ENCODE measurements at places on chromosomes 7 and 10.

- DNase-seq, result no peak
These were observed 42.2 kb upstream of the MAGI2 start for GRCh38 chr7:79495544-79496272.

DNA sequence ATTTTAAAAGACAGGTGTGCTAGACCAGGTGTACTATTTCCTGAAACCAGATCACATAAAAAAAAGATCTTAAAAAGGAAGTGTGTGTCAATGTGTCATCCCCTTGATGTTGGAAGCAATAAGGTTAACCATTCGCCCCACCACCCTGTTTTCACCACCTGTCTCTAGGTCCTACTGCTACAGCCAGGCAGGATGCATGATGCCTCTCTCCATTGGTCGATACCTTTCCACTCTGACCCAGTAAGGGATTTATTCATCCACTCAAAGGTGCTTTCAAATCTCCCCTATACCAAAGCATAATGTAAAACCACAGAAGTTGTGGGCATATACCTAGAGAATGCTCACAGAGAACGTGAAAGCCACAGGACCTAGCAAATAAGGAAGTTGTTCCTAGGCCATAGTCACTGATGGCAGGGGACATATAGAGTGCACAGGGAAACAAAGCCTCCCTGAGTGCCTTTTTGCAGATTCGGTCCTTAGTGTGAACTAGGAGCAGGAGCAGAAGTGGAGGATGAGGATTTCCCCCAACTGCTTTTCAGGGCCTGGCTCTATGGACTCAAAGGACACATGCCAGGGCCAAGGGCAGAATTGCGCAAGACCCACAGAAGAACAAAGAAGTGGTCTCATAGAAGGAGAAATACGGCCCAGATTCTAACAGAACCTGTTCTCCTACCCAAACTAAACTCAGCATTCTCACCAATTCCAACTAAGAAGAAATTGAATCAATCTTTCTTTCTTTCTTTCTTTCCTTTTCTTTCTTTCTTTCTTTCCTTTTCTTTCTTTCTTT is 631.5 kb upstream of the NRP1 start:
- DNase-seq, result no peak

GRCh38 chr10:91519899-91520514 is 109.9 kb downstream of the HECTD2 start:
- DNase-seq, result no peak

DNA sequence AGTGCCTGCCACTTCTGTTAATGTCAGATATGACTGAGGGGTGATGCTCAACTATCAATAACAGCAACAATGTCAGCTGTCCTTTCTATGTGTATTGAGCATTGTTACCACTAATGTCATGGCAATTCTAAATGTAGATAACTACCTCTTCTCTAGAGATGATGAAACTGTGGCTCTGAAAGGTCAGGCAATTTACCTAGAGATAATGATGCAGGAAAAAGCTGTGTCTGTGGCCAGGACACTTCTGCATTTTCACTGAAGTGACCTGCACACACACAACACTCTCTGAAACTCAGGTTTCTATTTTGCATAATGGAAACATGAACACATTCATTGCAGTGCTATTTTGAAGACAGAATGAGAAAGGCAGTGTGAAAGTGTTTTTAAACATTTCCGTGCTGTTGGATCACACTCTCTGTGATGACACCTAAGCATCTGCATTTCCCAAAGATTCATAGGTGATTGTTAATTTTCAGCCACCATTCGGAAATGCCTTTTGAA is 148.2 kb downstream of the KCND2 start:
- DNase-seq, result no peak

DNA sequence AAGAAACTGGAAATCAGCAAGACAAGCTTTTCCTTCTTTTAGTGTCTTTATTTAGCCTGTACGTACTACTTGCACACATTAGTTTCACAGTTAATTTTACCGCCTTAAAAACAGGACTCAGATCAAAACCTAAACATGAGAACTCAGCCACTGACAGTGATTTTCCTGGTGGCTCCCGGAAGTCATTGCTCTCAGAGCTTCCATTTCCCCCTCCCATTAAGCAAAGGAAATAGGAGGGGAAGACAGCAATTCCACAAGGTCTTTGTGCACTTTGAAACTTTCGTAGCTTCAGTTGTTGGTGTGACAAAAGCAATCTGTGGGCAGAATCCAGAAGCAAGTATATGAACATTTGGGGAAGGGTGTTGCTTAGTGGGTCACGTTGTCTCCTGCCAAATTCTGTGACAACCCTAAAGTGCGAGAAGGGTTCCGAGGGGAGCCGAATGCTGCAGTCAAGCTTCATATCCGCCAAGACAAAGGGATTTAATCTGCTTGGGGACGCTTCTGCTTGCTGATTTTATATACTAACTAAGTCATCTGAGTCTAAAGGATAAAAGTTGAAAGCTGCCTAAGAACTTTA is 30.4 kb downstream of the FAM53B start:
- no peak for DNase-seq

DNA sequence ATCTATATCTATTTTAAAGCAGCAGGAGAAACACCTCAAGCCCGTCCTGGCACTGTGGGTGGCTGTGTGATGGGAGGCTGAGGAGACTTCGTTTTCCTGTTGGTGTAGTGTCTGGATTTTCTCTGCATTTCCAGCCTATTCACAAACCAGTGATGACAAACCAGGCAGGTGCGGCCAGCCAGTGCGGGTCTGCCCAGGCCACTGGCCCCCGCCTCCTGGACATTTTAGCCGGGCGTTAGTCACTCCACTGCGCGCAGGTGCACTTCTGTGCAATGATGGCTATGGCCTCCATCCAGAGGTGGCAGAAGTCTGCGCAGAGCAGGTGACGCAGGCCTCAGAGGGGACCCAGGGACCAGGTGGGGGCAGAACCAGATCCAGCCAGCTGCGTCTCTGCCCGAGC is 64.9 kb upstream of the PITRM1 start:
- DNase-seq, result no peak

- DNase-seq, result peak; percentile 32
These were observed 51.3 kb upstream of the VIPR2 start for GRCh38 chr7:159195946-159196345.

DNA sequence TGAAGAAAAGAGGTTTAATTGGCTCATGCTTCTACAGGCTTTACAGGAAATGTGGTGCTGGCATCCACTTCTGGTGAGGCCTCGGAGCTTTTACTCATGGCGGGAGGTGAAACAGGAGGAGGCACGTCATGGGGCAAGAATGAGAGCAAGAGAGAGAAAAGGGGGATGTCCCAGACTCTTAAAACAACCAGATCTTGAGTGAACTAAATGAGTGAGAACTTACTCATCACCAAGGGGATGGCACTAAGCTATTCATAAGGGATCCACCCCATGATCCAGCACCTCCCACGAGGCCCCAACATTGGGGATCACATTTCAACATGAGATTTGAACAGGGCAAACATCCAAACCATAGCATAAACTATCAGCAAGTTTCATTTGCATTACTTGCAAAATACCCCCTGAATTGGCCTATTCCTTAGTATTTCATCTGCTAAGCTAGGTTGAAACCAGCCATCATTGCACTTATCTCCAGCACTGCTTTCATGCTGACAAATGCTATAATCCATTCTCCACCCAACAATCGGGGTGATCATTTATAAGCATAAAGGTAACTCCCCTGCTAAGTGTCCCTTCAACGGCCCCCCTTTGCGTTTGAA is 179.0 kb downstream of the NOC3L start:
- no peak for DNase-seq

- peak; percentile 4 for DNase-seq
These were observed 95.2 kb downstream of the VIPR2 start for GRCh38 chr7:159049266-159050025.

- no peak for DNase-seq
These were observed 17.7 kb downstream of the CHST3 start for GRCh38 chr10:71981876-71982230.

DNA sequence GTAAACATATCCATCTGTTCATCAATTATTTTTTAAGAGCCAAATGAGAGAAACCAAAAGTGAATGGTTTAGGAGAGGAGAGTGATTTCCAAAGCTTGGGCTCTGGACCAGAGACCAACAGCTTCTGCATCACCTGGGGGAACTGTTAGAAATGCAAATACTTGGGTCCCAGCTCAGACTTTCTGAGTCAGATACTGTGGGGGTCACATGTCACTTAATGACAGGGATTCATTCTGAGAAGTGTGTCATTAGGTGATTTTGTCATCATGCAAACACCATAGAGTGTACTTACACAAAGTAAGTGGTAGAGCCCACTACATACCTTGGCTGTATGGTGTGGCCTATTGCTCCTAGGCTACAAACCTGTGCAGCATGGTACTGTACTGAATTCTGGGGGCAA is 128.5 kb upstream of the PRR15 start:
- DNase-seq, result no peak

GRCh38 chr10:102004376-102004775 is 51.6 kb downstream of the ARMH3 start:
- DNase-seq, result no peak

GRCh38 chr10:125264091-125264490 is 103.7 kb upstream of the CTBP2 start:
- no peak for DNase-seq

GRCh38 chr7:17501441-17502212 is 203.2 kb downstream of the AHR start:
- no peak for DNase-seq

GRCh38 chr10:102196893-102197292 is 29.2 kb upstream of the ELOVL3 start:
- no peak for DNase-seq

GRCh38 chr7:47638679-47639315 is 56.9 kb upstream of the TNS3 start:
- DNase-seq, result no peak

- no peak for DNase-seq
These were observed 48.0 kb upstream of the MSRB2 start for GRCh38 chr10:23047201-23048050.

GRCh38 chr10:119803264-119803663 is 69.4 kb downstream of the MCMBP start:
- no peak for DNase-seq

GRCh38 chr10:46548498-46549090 is 7.9 kb downstream of the GPRIN2 start:
- DNase-seq, result no peak

- no peak for DNase-seq
These were observed 33.5 kb downstream of the HSPA12A start for GRCh38 chr10:116708877-116709276.

DNA sequence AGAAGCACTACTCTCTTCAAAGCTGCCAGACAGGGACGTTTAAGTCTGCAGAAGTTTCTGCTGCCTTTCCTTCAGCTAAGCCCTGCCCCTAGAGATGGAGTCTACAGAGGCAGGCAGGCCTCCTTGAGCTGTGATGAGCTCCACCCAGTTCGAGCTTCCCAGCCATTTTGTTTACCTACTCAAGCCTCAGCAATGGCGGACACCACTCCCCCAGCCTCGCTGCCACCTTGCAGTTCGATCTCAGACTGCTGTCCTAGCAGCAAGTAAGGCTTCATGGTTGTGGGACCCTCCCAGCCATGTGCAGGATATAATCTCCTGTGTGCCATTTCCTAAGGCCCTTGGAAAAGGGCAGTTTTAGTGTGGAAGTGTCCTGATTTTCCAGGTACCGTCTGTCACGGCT is 74.3 kb downstream of the TMEM26 start:
- no peak for DNase-seq

DNA sequence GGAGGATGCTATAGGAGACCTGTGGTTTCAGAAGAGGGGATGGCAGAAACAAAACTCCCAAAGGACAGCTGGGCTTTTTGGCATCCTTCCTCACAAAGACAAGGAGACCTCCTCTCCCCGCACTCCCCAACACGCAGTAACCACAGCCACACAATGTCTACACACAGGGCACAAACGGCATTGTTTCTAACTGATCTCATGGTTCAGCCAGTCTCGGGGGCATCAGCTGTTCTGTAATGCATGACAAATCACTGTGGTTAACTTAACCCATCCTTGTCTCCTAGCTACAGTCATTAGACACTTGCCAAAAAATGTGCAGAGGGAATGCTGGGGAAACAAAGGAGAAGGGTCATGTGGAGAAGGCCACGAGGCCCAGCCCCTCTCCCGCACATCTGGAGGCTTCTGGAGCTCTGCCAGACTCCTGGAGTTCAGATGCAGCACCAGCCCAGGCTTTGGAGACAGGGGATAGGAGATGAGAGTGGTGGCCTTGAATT is 7.6 kb upstream of the ADAMTS14 start:
- DNase-seq, result no peak

GRCh38 chr10:88162852-88163251 is 299.4 kb downstream of the PTEN start:
- no peak for DNase-seq

- DNase-seq, result no peak
These were observed 691.3 kb downstream of the KCNMA1 start for GRCh38 chr10:76946270-76946669.

DNA sequence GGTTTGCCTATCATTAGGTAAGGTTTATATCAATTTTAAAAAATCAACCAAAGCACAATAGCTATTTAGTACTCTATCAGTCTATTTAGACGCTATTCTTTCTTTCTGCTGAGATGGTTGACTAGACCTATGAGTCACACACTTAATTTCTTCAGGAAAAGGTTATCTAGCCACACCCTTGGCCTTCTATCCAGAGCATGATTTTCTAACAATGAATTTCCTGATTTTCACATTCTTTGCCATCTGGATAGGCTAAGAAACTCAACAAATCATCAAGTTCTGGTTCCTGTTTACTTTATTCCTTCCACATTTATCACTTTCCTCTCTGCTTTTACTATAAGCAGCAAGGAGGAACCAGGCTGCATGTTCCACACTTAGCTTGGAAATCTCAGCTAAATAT is 8.1 kb downstream of the PRPS1L1 start:
- DNase-seq, result no peak

DNA sequence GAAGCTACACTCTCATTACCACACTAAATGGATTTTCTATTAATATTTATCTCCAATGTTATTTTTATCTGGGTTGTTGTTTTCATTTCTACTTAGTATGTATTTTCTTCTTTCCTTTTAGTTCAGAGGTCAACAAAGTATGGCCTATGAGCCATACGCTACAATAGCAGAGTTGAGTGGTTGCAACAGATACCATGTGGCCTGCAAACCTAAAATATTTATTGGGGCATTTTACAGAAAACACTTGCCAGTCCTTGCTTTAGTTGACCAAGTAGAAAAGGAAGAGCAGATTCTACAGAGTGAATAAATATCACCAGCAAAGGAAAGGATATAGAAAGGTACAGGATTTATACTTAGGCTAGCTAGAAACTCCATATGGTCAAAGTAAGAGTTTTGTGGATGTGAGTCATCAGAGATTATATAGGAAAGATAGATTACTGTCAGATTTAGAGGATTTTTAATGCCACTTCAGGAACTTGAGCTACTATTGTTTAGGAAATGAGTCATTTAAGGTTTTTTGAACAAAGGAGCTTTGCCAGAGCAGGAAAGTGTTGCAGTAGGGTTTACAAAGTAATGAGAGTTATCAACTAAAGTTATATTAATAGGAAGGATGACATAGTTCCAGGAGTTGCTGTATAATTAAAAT is 323.3 kb upstream of the KAT6B start:
- no peak for DNase-seq

DNA sequence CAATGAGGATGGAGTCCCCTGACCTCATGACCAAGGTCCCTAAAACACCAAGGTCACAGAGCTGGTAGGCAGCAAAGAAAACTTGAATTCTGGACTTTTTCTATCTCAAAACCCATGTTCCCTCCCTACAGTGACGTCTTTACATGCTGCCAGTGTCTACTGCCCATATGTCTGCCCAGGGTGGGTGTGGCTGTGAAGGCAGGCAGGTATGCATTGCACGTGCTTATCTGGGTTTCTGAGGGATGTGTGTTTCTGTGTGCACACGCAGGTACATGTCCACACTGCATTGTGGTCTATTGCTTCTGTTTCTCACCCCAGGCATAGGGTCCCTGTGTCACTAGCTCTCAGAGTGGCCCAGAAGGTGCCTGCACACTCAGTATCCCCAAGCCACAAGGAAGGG is 13.5 kb downstream of the ATP6V1F start:
- no peak for DNase-seq

GRCh38 chr10:132684164-132684891 is 101.6 kb downstream of the NKX6-2 start:
- DNase-seq, result peak; percentile 64
